ELR (cell line): ENCODE measurements at places on chromosomes 5 and 9.
A peak's percentile ranks its signal among the peaks of the same experiment; 100 is the strongest.

DNA sequence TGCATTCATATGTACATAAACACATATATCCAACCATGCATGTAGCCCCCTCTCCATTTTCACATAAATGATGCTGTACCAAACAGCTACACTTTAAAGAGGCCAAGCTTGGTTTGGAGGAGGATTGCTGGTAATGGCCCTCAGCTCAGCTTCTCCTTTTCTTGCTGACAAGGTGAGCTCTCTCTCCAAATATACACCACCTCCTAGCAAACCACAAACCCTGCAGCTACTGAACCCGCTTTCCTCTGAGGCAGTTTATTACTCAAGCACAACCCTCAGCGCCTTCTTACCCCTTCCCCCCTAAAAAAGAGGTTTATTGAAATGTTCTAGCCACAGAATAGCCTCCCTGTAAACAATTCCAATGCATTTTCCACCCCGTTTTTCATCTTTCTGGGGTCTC, 54.0 kb downstream of the ALG2 start:
- no peak for DNase-seq

DNA sequence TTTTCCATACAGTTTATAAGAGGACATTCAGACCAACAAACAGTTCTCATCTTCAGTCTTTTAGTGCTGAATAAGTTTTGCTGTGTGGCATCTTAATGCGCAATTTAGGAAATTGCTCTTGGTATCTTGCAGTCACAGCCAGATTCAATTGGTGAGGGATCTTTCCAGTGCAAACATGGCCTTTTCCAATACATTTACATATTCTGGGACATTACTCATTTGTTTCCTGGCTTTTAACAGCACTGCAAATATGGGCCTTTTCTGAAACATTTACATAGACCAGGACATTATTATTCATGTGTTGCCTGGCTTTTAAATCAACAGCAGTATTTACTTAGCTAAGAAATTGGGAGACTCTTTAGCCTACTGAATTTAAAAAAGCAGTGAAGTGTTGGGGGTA, 22.7 kb downstream of the ANKRD33B start:
- no peak for DNase-seq

DNA sequence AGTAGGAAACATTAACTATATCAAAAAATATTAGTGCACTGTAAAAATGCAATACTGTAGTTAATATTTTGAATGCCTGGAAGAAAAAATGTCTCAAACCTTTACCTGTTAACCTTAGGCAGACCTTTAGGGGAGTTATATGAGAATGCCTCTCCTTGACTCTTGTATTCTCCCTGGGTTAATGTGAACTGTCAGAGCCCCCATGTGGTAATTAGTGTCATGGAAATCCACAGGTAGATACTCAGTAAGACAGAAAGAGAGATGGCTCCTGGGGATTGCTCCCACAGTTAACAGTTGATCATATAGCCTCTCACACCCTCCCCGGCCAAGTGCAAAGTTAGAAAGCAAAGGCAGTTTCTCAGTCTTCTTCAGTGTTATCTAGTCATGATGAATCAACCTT, 742.8 kb downstream of the NR2F1-AS1 start:
- peak; percentile 43 for DNase-seq

- no peak for DNase-seq
Measured at GRCh38 chr5:665956-666711, 27.0 kb downstream of the TPPP start.

- no peak for DNase-seq
Measured at GRCh38 chr9:8800196-8800595, 1000.6 kb upstream of the DMAC1 start.
